ENCODE measurements at places on chromosomes 7 and 10. TPM values are rescaled to one million over a fixed set of nuclear protein-coding genes. Genes with fewer than 3 reads are reported as not detected.

NACAD gene
- 81.8 TPM for polyA plus RNA-seq

CCDC172 gene
- polyA plus RNA-seq, result 0.21 TPM

CDH23 gene
- 24.2 TPM for polyA plus RNA-seq

STEAP1B gene
- polyA plus RNA-seq, result 1.2 TPM

TMEM225B gene
- polyA plus RNA-seq, result 1.4 TPM

SPAM1 gene
- not detected for polyA plus RNA-seq

SPDYE2B gene
- polyA plus RNA-seq, result 5.9 TPM

PDE1C gene
- polyA plus RNA-seq, result 16.9 TPM

TRPV5 gene
- not detected for polyA plus RNA-seq

SPDYE16 gene
- polyA plus RNA-seq, result 8.1 TPM

ANXA8 gene
- polyA plus RNA-seq, result not detected

C10orf143 gene
- polyA plus RNA-seq, result 4.5 TPM

ABCC2 gene
- polyA plus RNA-seq, result 0.68 TPM
